ENCODE measurements at places on chromosomes 4 and X. TPM values are rescaled to one million over a fixed set of nuclear protein-coding genes. Genes with fewer than 3 reads are reported as not detected.

Gene BTC
- 1.8 TPM for total RNA-seq

Gene PDZD11
- total RNA-seq: 27.2 TPM

Gene DRP2
- not detected for total RNA-seq

Gene EXOC1L
- not detected for total RNA-seq

Gene MAGEA1
- not detected for total RNA-seq

Gene P2RY8
- total RNA-seq: 0.66 TPM

Gene KCND1
- 0.52 TPM for total RNA-seq

Gene IGSF1
- total RNA-seq: 0.33 TPM

Gene ARAP2
- total RNA-seq: 14.3 TPM

Gene BBS7
- total RNA-seq: 3.6 TPM

Gene BMX
- total RNA-seq: not detected

Gene GAGE10
- total RNA-seq: not detected

Gene SEL1L3
- 64.1 TPM for total RNA-seq
